ENCODE measurements at places on chromosomes 3 and 15.

GRCh38 chr3:88621586-88621985 is 471.8 kb downstream of the C3orf38 start:
- no peak for DNase-seq

DNA sequence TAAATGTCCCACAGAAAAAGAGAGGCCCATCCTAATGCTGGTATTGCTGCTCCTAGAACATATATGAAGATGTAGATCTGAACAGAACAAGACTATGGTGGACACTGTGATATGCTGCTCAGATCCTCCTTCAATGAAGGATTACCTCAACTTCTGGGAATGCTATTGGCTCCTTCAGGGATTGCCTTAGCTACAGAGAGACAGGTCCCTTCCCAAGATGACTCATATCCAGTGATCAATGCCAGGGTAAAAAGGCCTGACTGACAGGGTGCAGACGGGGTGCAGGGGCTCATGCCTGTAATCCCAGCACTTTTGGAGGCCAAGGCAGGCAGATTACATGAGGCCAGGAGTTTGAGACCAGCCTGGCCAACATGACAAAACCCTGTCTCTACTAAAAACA is 20.5 kb upstream of the STAG1 start:
- DNase-seq, result no peak

- peak; percentile 74 for DNase-seq
Measured at GRCh38 chr15:41782371-41783282, 8.3 kb downstream of the MAPKBP1 start.

DNA sequence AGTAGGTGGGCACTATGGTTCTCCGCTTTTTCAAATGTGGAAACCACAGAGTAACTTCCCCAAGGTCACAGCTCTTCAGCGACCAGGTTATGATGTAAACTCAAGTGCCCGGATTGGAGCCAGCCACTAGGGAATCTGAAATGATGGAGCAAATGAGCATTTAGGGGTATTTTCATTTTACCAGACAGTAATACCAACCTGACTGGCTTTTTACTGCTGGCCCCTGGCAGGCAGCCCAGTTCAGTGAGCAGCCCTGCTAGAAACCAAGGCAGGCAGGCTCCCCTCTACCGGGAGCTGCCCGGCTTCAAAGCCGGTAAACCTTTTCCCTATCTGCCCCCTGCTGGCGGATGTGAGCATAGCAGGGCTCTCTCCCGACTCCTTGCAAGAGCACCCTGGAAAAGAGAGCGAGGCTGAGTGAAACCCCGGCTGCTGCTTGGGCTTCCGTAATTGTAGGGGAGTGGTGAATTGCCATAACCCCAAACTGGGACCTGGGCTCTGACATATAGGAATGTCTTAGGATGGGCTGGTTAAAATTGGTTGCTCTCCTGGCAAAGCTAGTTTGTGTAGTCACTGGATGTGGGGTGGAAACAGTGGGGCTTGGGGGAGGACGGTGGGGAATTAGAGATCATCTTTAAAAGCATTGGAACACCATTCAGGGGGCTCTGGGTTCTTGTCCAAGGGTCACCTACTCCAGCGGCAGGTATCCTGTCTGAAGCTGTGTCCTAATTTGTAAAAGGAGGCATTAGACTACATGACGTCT is 98.0 kb upstream of the TNFAIP8L3 start:
- peak; percentile 67 for DNase-seq

GRCh38 chr3:70306736-70307135 is 5.7 kb downstream of the MDFIC2 start:
- no peak for DNase-seq

GRCh38 chr3:39587113-39587512 is 119.6 kb downstream of the MOBP start:
- DNase-seq, result no peak

- DNase-seq, result no peak
Measured at GRCh38 chr3:46386205-46386604, 15.5 kb downstream of the CCR5 start.

- no peak for DNase-seq
Measured at GRCh38 chr3:61967019-61967418, 405.6 kb downstream of the PTPRG start.

DNA sequence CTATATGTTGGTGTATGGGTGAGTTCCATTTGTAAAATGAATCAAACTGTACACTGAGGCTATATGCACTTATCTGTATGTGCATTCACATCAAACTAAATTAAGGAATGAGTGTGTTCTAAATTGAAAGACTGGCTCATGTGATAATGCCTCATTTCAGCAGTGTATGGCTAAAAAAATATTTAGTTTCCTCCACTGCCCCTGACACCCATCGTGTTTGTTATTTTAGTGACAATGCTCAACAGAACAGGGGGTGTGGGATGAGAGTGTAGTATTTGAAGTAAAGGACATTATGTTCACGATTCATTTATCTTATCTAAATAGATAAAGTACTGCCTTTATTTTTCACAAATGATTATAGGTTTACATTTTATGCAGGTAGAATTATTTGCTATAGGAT is 301.1 kb upstream of the ARPP21 start:
- DNase-seq, result no peak

DNA sequence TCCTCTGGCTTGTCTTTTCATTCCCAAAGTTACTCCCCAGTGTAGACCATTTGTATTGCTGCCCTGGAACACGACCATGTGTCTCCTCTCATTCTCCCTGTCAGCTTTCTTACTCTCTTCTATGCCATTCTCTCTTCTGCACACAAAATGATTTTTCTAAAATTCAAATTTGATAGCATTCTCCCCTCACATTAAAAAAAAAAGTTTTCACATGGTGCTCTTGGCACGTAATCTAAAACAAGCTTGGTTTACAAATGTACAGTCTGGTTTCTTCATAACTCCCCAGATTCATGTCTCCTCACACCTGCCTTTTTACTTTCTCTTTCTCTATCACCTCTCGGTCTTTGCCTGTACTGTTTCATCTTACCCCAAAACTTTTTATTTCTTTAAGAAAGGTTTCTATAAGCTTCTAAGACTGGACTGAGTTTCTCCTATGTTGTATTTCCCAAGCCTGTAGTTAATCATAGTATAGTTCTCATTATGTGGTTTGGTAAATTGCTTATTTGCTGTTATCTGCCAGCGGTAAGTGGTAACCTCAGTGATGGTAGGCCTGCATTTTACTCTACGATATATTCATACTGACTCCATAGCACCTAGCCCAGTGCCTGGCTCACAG is 31.2 kb downstream of the BCHE start:
- DNase-seq, result no peak

GRCh38 chr3:38345879-38346586 is 552 bp upstream of the XYLB start:
- DNase-seq, result no peak

Data from germinal center (tissue), 1 donor.